Neural crest cell (in vitro differentiated cells): ENCODE measurements at places on chromosomes 5 and 9. TPM values are rescaled to one million over a fixed set of nuclear protein-coding genes. Genes with fewer than 3 reads are reported as not detected.

SLC27A4 gene
- 43.0 and 45.6 TPM in 2 replicates for total RNA-seq

SPATA31D4 gene
- total RNA-seq, result not detected in 2 replicates

QRFP gene
- total RNA-seq, result not detected in 2 replicates

TAF11L5 gene
- total RNA-seq, result not detected in 2 replicates

GPX3 gene
- total RNA-seq, result 4.6 and 4.8 TPM in 2 replicates

C9 gene
- not detected in 2 replicates for total RNA-seq

MAMDC4 gene
- 19.3 and 20.6 TPM in 2 replicates for total RNA-seq

MOB3B gene
- total RNA-seq, result 20.5 and 21.8 TPM in 2 replicates

LYSMD3 gene
- 12.0 and 12.1 TPM in 2 replicates for total RNA-seq

TRPM3 gene
- total RNA-seq, result 0.91 and 1.4 TPM in 2 replicates

DOLK gene
- 20.7 and 21.1 TPM in 2 replicates for total RNA-seq

NOTCH1 gene
- total RNA-seq, result 99.0 and 99.7 TPM in 2 replicates

NFX1 gene
- total RNA-seq, result 32.2 and 33.2 TPM in 2 replicates

CCNI2 gene
- total RNA-seq, result not detected in 2 replicates

SPAAR gene
- not detected in 2 replicates for total RNA-seq
